ENCODE measurements at places on chromosomes 13 and 19.

- DNase-seq = no peak
Observed at GRCh38 chr13:27636589-27637288, 15.0 kb downstream of the POLR1D start.

GRCh38 chr19:58009666-58010301 lies 7.2 kb upstream of the ZNF606 start:
- DNase-seq = no peak

DNA sequence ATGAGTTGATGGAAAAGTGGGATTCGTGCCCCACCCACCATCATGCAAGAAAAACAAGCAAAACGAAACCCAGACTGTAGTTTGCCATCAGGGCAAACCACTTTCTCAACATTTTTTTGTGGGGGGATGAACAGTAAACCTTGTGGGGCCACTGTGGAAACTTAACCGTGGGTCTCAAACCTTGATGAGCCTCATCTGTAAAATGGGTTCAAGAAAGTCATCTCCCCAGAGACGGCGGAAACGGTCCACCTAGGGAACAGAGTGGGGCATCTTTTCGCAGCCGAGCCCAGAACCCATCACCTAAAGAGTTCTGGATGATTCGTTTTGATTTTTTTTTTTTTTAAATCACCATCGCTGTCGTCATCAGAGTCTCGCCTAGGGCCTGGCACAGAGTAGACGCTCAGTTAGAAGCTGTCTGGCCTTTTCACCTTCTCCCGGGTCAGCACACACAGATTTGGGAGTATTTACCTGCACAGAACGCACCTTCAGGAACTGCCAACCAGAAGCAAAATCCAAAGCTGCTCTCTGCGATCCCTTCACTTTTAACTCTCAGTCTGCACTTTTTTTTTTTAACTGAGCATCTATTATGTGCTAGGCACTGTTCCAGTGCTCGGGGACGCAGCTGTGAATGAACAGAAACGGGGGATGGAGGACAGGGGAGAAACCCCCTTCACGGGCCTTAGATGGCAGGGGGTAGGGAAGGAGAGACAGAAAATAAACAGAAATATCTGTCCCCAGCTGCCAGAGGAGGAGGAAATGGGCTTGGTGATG lies 69.8 kb downstream of the CELF5 start:
- no peak for DNase-seq

DNA sequence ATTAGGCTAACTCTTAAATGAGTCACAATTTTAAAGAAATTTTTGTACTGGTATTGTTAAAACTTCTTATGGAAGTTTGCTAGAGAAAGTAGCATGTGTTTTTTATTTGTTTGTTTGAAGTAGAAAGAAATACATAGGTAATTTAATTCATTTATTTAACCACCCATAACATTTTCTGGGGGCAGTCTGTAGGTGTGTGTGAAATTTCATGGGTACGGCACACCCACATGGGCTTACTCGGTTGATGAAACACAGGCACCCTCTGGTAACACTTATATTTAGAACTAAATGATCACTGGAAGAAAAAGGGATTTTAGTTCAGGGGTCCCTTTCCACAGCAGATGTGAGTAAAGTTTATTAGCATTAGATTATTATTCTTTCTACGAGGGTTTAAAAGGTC lies 88.1 kb downstream of the DGKH start:
- no peak for DNase-seq

- DNase-seq = no peak
Observed at GRCh38 chr19:18254546-18255503, 19.4 kb downstream of the IQCN start.

GRCh38 chr19:49413348-49413747 lies 9.9 kb downstream of the PTH2 start:
- DNase-seq = no peak

GRCh38 chr13:20729633-20730585 lies 26.4 kb downstream of the IL17D start:
- no peak for DNase-seq

GRCh38 chr13:100149389-100149788 lies 60.5 kb downstream of the PCCA start:
- DNase-seq = no peak

DNA sequence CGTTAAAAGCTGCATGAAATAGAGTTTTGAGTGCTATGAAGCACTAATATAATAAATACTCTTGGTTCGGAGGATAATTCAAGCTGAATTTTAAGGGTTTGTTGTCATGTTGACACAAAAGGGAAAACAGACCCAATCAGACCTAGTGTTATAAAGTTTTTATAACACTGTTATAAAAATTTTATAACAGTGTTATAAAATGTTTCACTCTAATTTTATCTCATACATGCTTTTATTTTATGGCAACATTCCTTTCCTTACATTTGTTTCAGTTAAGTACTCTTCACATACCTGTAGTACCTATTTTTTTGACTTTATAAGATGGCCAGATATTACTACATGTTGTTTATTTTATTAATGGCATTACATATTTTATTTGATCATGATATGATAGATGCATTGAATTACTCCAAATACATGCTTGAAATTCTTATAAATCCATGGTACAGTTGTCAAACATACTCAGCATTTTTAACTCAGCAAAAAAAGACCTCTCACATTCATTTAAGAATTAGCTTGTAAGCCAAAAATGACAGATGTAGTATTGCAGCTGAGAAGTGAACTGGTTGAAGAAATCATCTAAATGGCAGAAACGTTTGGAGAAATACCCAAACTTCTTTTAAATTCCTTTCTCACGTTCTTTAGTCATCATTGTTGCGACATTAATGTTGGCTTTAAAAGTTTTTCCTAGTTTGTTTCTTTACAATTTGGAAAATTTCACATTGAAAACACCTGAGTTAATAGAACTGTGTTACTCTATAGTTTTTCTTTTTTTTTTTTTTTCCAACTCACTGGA lies 104.5 kb downstream of the PIBF1 start:
- DNase-seq = no peak

GRCh38 chr13:34638897-34639296 lies 303.2 kb upstream of the NBEA start:
- no peak for DNase-seq

- DNase-seq = no peak
Observed at GRCh38 chr13:103022336-103022735, 43.9 kb downstream of the SLC10A2 start.

DNA sequence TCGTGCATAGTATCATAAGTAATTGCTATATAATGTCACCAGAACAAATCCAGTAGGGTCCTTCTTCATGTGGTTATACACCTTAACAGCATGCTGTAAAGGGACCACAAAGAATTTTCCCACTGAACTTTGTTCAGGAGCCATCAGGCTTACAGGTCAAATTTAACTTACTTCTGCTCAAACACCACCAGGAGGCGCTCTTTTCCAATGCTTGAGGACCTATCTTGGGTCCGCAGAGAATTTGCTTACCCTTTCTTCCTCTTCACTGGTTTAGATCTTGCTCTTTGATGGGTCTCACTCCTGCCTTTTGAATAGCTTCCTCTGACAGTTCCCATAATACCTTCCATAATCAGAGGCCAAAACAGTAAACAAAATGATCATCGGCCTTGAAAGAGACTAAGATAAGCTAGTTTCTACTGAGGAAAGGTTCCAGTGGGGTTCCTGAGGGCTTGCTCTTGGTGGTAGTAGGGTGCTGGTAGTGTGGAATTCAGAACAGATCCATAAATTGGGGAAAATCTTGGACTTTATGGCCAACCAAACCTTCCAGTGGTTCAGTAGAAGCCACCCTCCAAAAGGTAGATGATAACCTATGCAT lies 37.4 kb downstream of the SCGB2B2 start:
- no peak for DNase-seq

- DNase-seq = no peak
Observed at GRCh38 chr19:36847968-36848367, 2.7 kb upstream of the ZNF345 start.

DNA sequence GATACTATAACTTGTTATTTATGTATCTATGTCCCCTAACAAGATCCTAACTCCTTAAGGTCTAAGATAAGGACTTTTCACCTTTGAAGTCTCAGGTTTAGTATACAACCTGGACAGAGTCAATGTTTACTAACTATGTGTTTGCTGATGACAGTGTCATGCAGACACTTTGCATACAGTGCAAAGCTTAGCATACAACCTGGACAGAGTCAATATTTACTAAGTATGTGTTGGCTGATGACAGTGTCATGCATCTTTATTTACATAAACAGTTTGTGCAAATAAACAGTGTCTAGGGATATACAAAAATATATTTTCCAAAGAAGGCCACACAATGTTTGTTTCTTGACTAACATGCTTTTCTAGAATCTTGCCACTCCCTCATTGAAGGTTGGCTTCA lies 34.7 kb downstream of the DCT start:
- no peak for DNase-seq

- no peak for DNase-seq
Observed at GRCh38 chr13:33262594-33262993, 23.0 kb downstream of the STARD13 start.

DNA sequence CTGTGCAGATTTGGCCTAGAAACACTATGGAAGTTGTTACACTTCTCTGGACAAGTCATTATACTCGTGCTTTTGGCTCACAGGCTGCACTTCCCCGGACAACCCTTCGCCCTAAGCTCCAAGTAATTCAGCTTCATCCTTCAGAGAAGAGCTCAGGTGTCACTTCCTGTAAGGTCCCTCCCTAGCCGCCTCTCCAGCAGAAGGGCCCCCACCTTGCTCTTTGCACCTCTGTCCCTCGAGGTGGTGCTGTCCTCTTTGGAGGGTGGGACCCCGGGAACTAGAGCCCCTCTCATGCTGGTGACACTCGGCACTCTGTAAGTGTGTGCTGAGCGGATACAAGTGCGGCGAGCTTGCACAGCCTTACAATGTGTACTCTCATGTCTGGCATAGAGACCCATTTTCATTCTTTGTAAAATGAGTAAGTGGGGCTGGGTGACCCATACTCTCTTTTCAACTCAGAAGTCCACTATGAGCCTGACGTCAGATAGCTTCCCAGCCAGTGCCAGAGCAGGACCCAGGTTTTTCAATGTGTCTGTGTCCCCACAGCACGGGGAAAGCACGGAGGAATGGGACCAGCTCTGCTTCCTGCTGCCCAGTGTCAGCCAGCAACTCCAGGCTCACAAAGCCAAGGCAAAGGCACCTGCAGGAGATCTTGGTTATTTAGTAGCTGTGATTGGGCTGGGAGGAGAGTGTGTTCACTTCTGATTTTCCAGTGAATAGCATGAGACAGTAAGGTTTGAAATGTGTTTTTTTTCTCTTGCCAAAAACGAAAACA lies 26.9 kb downstream of the CHAMP1 start:
- DNase-seq = no peak

DNA sequence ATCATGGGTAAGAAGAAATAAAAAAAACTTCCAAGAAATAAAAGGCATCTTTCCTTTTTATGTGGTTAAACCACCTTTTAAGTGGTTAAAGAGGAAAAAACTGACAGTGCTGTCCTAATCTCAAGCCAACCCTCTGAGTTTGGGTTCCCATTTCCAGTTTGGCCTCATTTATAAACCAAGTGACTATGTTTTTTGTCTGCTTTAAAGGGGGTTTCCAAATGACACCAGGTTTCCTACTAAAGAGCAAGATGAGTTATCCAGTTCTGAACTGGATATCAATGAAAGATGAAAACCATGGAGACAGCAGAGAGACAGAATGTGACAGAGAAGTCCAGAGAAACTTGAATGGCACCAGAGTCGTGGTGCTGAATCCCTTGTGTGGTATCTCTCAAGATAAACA lies 251.5 kb downstream of the ABCC4 start:
- no peak for DNase-seq

DNA sequence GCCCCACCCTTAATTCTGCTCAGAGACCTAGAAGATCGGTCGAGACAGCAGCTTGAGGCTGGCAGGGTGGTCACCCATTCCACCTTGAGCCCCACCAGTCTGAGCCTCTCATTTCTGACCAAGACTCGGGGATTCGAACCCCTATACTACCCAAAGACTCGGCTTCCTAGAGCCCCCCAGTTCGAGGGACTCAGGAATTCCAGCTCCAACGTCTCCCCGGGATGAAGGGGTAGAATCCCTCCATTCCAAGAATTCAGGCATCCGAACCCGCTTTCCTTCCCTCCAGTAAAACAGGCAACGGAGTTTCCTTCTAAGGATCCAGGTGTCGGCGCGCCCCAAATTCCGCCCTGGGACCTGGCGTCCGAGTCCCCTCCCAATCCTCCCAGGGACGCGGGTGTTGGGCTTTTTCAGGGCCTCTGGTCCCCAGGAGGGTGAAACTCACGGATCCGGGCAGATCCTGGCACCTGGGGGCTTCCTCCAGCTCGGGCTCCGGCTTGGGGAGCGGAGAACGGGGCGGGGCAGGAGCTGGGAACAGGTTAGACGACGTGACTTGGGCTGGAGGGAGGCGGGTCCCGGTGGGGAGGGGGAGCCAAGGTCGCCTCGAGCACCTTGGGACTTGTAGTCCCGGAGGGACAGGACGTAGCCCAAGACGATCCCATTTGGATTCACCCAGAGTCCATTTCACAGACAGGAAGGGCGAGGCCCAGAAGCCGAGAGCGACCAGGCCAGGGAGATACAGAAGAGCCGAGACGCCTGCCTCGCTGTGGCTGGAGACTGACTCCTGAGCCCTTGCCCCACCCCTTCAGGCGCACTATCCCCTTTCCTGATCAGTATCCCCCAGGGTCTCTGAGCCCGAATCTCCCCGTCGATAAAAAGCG lies at the start of gene PPP1R13L:
Gene PPP1R13L (minus strand): TSS at position 513 of the 878 bp plus-strand sequence. CDS start 6,751 bp downstream, outside the sequence.
- peak; percentile 31 for DNase-seq

GRCh38 chr13:46603165-46603603 lies 50.2 kb downstream of the LRCH1 start:
- DNase-seq = no peak

- DNase-seq = no peak
Observed at GRCh38 chr19:17743874-17744580, 7.2 kb upstream of the FCHO1 start.

- no peak for DNase-seq
Observed at GRCh38 chr19:56193981-56194640, 3.5 kb downstream of the ZSCAN5B start.

DNA sequence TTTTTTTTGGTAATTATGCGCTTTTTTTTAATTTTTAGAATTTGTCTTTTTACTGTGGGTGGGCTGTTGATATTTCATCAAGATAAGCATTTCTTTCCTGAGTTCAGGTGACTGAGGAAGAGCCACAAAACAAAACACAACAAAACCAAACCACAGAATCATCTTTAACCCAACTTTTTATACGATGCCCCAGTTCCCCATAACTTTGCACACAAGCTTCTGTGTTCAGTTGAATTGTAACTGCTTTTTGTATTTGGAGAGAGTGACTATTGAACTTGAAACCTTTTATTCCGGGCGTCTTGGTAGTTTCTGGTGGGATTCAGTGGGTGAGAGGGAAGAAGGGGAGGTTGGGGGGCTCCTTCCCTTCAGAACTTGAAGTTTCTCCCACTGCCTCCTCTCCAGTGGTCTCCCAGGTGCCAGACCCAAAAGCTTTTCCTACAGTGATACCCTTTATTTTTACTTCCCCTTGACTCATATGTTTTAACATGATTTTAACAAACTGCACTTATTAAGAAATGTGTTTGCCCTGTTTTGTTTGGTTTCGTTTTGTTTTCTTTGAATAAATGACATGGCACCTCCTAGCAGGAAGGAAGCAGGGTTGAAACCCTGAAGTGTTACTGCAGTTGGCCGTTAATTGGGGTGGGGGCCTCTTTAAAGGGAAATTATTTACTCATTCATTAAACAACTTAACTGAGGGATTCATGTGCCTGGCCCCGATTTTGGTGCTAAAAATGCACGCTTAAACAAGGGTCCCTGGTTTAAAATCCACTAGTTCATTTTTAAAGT lies 2.7 kb upstream of the CCDC97 start:
- no peak for DNase-seq

GRCh38 chr19:19105365-19106055 lies 32.8 kb downstream of the TMEM161A start:
- DNase-seq = no peak

GRCh38 chr13:34002924-34003323 lies 185.0 kb downstream of the RFC3 start:
- DNase-seq = no peak

GRCh38 chr13:85277748-85278147 lies 521.5 kb downstream of the SLITRK6 start:
- DNase-seq = no peak

Data from activated naive CD4-positive, alpha-beta T cell (primary cell).